ENCODE measurements at places on chromosomes 6 and 20. TPM values are rescaled to one million over a fixed set of nuclear protein-coding genes. Genes with fewer than 3 reads are reported as not detected.
A peak's percentile ranks its signal among the peaks of the same experiment; 100 is the strongest.

DNA sequence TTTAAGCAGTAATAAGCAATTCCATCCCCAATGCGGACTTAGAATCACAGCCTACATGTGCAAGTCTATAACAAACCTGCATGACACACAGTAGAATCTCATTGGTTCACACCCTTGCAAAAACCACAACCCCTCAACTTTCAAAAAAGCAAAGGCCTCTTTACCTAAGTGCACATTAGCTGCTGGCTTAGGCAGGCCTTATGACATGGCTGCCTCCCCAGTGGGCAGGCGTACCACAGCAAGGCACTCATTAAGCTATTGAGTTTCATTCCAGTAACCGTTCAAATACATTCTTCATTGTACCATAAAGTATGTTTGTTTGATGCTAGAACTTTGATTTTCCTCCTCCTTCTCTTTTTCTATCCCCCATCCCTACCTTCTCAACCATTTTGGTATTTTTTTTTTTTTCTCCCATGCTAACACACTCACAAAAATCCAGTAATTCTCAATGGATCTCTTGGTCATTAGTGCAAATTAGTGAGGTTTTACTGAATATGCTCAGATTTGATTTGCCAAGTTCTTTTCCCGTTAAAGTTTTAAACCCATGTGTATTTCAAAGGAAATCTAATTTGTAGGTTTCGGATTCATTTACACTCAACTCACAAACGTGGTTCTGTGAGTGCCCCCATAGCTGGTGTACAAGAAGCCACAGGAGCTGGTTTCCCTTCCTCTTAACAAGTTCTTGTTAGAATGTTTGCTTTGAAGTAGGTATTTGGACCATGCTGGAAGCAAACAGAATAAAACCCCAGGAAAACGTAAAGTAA lies 460.4 kb upstream of the RUNX2 start:
- DNase-seq = no peak
- H3K36me3 ChIP-seq = no peaks in the 10 kb centered on the region
- no peaks in the 10 kb centered on the region for H3K4me1 ChIP-seq
- no peak overlapping the region for H3K4me3 ChIP-seq
- H3K27ac ChIP-seq = no peak overlapping the region

DNA sequence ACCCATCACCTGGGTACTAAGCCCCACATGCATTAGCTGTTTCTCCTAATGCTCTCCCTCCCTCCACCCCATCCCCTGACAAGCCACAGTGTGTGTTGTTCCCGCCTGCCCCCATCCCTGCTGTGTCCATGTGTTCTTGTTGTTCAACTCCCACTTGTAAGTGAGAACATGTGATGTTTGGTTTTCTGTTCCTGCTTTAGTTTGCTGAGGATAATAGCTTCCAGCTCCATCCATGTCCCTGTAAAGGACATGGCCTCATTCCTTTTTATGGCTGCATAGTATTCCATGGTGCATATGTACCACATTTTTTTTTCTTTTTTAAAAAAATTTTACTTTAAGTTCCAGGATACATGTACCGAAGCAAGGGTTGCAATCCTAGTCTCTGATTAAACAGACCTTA lies 76.7 kb downstream of the RNF217 start:
- no peak for DNase-seq
- H3K4me3 ChIP-seq = no peak overlapping the region
- no peaks in the 10 kb centered on the region for H3K36me3 ChIP-seq
- H3K27ac ChIP-seq = no peak overlapping the region
- no peaks in the 10 kb centered on the region for H3K4me1 ChIP-seq

DNA sequence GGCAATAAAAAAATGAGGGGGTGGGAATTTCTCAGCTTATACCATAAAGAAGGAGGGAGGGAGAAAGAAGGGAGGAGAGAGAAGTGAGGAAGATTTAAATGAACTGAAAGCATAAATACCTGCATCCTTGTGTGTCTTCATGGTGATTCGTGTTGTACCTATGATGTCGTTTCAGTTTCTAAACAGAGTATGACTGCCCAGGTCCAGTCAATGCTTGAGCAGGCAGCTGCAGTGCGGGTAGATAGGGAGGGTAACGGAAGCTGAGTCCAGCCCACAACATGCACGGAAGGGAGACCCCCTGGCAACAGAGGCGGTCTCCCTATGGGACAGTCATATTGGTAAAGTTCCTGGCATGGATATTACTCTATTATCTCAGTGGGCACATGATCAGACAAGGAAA lies 184.5 kb downstream of the KIF16B start:
- no peaks in the 10 kb centered on the region for H3K27me3 ChIP-seq
- H3K27ac ChIP-seq = no peak overlapping the region
- H3K36me3 ChIP-seq = no peaks in the 10 kb centered on the region
- DNase-seq = no peak

DNA sequence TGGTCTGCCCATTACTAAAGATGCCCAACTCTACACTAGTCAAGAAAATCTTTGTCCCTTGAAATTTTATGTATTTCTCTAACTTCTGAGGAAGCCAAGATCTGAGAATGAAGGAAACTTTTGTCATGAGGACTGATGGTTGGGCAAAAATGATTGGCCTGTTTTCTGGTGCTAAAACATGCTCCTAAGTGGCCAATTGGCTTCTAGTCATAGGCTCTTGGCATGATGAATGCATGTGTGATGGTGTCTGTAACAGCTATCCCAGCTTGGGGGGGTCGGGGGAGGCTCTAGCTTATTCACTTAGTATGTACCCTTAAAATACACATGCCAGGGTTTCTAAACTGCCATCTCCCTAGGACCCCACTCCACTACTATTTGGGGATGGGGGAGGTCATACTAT lies 228.6 kb downstream of the ZNF217 start:
- H3K36me3 ChIP-seq = no peaks in the 10 kb centered on the region
- H3K27ac ChIP-seq = no peak overlapping the region
- peaks cover 4% of the 10 kb centered on the region for H3K27me3 ChIP-seq
- H3K4me3 ChIP-seq = no peak overlapping the region
- H3K4me1 ChIP-seq = peaks cover 5% of the 10 kb centered on the region

DNA sequence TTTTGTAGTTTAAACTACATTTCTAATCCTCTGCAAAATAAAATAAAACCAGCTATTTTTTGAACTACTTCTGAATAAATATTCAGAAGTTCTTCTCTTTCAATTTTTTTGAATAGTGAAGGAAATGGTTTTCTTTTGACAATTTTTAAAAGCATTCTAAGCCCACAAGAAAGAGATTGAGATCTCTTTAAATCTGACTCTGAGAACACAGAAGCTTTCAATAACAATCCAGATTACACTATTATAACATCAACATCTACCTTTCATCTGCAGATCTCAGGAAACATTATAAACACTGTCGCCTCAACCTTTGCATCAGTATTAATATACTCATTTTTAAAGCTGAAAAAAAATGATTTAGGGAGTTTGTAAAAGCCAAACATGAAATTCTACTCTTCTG lies 247.5 kb upstream of the PREP start:
- no peaks in the 10 kb centered on the region for H3K4me1 ChIP-seq
- H3K27me3 ChIP-seq = no peaks in the 10 kb centered on the region
- H3K27ac ChIP-seq = no peak overlapping the region
- no peaks in the 10 kb centered on the region for H3K36me3 ChIP-seq
- H3K4me3 ChIP-seq = no peak overlapping the region

GRCh38 chr6:158663625-158664165 lies 13.8 kb downstream of the SYTL3 start:
- H3K36me3 ChIP-seq = peaks cover 5% of the 10 kb centered on the region
- H3K27me3 ChIP-seq = peaks cover 6% of the 10 kb centered on the region
- peaks cover 8% of the 10 kb centered on the region for H3K4me1 ChIP-seq
- no peak for DNase-seq
- no peak overlapping the region for H3K27ac ChIP-seq

- H3K4me3 ChIP-seq = no peak overlapping the region
- DNase-seq = no peak
- no peaks in the 10 kb centered on the region for H3K4me1 ChIP-seq
- H3K27me3 ChIP-seq = no peaks in the 10 kb centered on the region
- H3K36me3 ChIP-seq = no peaks in the 10 kb centered on the region
Observed at GRCh38 chr6:65170273-65170672, 536.8 kb downstream of the EYS start.

GRCh38 chr20:35539756-35540212 lies 2.1 kb upstream of the ERGIC3 start:
- no peak overlapping the region for H3K4me3 ChIP-seq
- no peak overlapping the region for H3K27ac ChIP-seq
- peaks cover 14% of the 10 kb centered on the region for H3K4me1 ChIP-seq
- DNase-seq = peak; percentile 89

- no peak for DNase-seq
- no peaks in the 10 kb centered on the region for H3K4me1 ChIP-seq
- H3K4me3 ChIP-seq = no peak overlapping the region
- H3K36me3 ChIP-seq = no peaks in the 10 kb centered on the region
- no peaks in the 10 kb centered on the region for H3K27me3 ChIP-seq
- H3K27ac ChIP-seq = no peak overlapping the region
Observed at GRCh38 chr6:101935732-101936131, 542.2 kb downstream of the GRIK2 start.

DNA sequence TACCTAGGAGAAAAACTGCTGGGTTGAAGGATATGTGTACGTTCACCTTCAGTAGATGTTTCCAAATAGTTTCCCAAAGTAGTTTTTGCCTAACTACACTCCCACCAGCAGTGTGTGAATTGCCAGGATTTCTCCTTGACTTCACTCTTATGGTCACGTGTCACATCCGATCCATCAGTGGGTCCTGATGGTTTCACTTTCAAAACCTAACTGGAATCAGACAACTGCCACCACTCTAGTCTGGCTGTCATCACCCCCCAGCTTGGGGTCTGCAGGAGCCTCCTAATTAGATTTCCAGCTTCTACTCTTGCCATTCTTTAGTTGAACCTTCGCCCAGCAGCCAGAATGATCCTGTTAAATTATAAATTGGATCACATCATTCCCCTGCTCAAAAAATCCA lies 8.5 kb upstream of the SLC12A5 start:
- H3K27ac ChIP-seq = no peak overlapping the region
- peaks cover 11% of the 10 kb centered on the region for H3K27me3 ChIP-seq
- H3K4me3 ChIP-seq = no peak overlapping the region
- peaks cover 28% of the 10 kb centered on the region for H3K4me1 ChIP-seq
- DNase-seq = no peak
- H3K36me3 ChIP-seq = no peaks in the 10 kb centered on the region

DNA sequence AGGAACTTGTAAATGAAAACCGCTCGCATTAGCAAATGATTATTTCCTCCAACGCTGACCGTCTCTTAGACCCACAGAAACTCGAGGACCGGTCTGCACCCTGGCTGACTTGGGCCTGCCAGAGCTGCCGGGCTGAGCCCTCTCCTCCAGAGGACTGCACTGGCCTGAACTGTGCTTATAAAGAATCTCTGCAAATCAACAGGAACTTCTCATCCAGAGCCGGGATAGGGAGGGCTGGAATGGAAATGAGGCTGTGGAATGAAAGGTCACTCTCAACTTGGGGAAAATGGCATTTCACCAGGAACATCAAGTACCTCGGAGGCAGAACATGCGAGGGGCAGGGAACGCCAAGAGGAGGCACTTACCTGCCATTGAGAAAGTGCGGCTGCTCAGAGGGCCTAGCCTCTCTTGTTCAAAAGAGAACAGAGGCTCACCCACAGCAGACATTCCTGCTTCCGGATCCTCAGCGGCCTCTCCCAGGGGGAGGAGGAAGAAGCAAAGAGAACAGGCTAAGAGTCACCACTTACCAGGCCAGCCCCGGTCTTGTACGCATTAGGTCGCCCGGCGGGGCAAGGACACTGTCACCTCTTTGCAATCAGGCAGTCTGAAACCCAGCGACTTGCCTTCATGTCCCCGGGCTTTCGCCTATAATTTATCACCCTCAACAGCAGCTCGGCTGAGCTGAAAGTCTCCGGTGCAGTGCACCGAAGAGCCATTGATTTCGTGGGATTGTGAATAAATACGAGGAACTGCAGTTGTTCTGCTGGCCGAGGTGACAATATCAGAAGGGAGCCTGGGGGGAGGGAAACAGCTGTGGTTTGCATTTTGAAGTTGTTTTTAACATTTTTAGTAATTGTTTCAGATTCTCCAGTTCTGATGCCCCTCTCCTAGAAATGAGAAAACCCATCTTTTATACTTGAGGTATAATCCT lies 37.6 kb downstream of the ZMYND8 start:
- H3K36me3 ChIP-seq = peaks cover 5% of the 10 kb centered on the region
- H3K4me3 ChIP-seq = no peak overlapping the region
- peaks cover 82% of the 10 kb centered on the region for H3K4me1 ChIP-seq
- DNase-seq = peak; percentile 85

GRCh38 chr6:44708208-44708607 lies 320.7 kb downstream of the CDC5L start:
- peaks cover 7% of the 10 kb centered on the region for H3K4me1 ChIP-seq
- H3K27ac ChIP-seq = no peak overlapping the region
- H3K27me3 ChIP-seq = no peaks in the 10 kb centered on the region
- no peak overlapping the region for H3K4me3 ChIP-seq
- DNase-seq = no peak
- H3K36me3 ChIP-seq = no peaks in the 10 kb centered on the region

- no peaks in the 10 kb centered on the region for H3K27me3 ChIP-seq
- H3K4me1 ChIP-seq = no peaks in the 10 kb centered on the region
- H3K4me3 ChIP-seq = no peak overlapping the region
- DNase-seq = no peak
- no peaks in the 10 kb centered on the region for H3K36me3 ChIP-seq
- no peak overlapping the region for H3K27ac ChIP-seq
Observed at GRCh38 chr6:139912735-139913400, 538.4 kb upstream of the CITED2 start.

DNA sequence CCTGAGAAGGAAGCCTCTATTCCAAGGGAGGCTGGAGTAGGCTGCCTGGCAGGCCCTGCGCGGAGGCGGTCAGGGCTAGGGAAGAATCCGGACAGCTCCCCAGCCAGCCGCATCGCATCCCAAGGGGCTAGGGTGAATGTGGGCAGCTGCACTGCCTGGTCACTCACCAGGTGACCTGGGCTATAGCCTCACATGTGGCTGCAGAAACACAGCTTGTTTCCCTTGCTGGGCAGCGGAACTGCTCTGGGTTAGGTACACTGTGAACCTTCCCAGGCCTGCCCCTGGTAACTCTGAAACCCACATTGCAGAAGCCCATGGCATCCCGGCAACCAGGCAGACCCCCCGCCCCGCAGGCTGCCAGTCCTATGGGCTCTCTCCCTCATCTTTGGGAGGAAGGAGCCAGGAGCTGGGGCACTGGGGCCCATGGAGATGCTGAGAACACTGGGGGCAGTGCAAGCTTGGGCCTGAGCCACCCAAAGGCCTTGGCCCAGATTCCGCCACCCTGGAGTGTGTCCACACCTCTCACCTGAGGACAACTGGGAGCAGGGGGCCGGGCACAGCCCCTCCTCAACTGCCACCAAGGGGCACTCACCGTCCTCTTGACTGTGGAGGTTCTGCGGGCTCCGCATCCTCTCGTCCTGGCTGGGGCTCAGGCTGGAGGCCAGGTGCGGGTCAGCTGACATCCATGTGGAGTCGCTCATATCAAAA lies 111.0 kb downstream of the NOL4L start:
- H3K4me3 ChIP-seq = peak overlapping the region; percentile 36
- peaks cover 64% of the 10 kb centered on the region for H3K36me3 ChIP-seq
- peaks cover 97% of the 10 kb centered on the region for H3K4me1 ChIP-seq
- peak overlapping the region; percentile 92 for H3K27ac ChIP-seq
- DNase-seq = no peak

- DNase-seq = peak; percentile 42
- H3K27me3 ChIP-seq = no peaks in the 10 kb centered on the region
Observed at GRCh38 chr6:113824411-113824810, 32.7 kb upstream of the MARCKS start.

GRCh38 chr20:57898332-57898731 lies 188.5 kb upstream of the PMEPA1 start:
- no peaks in the 10 kb centered on the region for H3K27me3 ChIP-seq
- no peak overlapping the region for H3K27ac ChIP-seq
- no peaks in the 10 kb centered on the region for H3K36me3 ChIP-seq
- H3K4me1 ChIP-seq = peaks cover 15% of the 10 kb centered on the region
- DNase-seq = no peak
- H3K4me3 ChIP-seq = no peak overlapping the region

Gene TTPAL
- total RNA-seq = 11.4 TPM

Gene SLC26A8
- 0.77 TPM for total RNA-seq

Gene RIMS1
- total RNA-seq = 63.9 TPM

Gene LBP
- total RNA-seq = not detected

Gene TNFRSF21
- total RNA-seq = 34.2 TPM
